ENCODE measurements at places on chromosomes 12 and 14. TPM values are rescaled to one million over a fixed set of nuclear protein-coding genes. Genes with fewer than 3 reads are reported as not detected.
A peak's percentile ranks its signal among the peaks of the same experiment; 100 is the strongest.

SLC4A8 gene
- total RNA-seq = 0.74 TPM

LRFN5 gene
- 197 TPM for total RNA-seq

FAM90A1 gene
- not detected for total RNA-seq

MSRB3 gene
- 52.5 TPM for total RNA-seq

MAP1LC3B2 gene
- not detected for total RNA-seq

CFAP54 gene
- total RNA-seq = 1.7 TPM

ADCY6 gene
- 30.0 TPM for total RNA-seq

AMIGO2 gene
- total RNA-seq = 20.4 TPM

R3HDM2 gene
- 44.2 TPM for total RNA-seq

PCED1B gene
- total RNA-seq = 6.9 TPM

USP44 gene
- total RNA-seq = 0.49 TPM

IKZF4 gene
- total RNA-seq = 4.4 TPM

A2ML1 gene
- total RNA-seq = 194 TPM

ADAM21 gene
- total RNA-seq = not detected

GRCh38 chr12:55818886-55819285, 1.0 kb downstream of the ORMDL2 start:
- no peak for DNase-seq
- peak overlapping the region; percentile 96 for H3K4me3 ChIP-seq
- H3K27ac ChIP-seq = peak overlapping the region; percentile 16
- peaks cover 31% of the 10 kb centered on the region for H3K36me3 ChIP-seq
- no peaks in the 10 kb centered on the region for H3K27me3 ChIP-seq
- peaks cover 42% of the 10 kb centered on the region for H3K4me1 ChIP-seq

GRCh38 chr12:80707830-80708258, 410 bp downstream of the MYF6 start:
- H3K27ac ChIP-seq = no peak overlapping the region
- H3K27me3 ChIP-seq = no peaks in the 10 kb centered on the region
- no peak for DNase-seq
- no peaks in the 10 kb centered on the region for H3K36me3 ChIP-seq
- peaks cover 6% of the 10 kb centered on the region for H3K4me1 ChIP-seq
- no peak overlapping the region for H3K4me3 ChIP-seq

DNA sequence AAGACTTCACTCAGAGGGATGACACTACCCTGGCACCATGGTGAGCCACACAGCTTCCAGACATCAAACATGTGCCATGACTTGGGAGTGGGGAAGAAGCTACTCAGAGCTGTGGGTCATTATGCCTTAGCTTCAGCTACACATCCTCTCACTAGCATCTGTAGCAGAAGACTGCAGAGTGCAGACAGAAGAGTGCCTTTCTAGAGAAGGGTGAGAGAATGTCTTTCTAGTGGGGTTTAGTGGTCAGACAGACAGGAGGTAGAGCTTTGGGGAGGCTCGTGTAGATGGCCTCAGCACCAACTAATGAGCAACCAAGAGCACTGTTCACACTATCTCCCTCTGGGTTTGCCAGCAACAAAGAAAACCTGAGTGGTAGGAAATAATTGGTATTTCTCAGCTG, 4.9 kb upstream of the B4GALNT3 start:
- H3K27me3 ChIP-seq = no peaks in the 10 kb centered on the region
- no peak overlapping the region for H3K4me3 ChIP-seq
- peaks cover 8% of the 10 kb centered on the region for H3K4me1 ChIP-seq
- no peaks in the 10 kb centered on the region for H3K36me3 ChIP-seq

DNA sequence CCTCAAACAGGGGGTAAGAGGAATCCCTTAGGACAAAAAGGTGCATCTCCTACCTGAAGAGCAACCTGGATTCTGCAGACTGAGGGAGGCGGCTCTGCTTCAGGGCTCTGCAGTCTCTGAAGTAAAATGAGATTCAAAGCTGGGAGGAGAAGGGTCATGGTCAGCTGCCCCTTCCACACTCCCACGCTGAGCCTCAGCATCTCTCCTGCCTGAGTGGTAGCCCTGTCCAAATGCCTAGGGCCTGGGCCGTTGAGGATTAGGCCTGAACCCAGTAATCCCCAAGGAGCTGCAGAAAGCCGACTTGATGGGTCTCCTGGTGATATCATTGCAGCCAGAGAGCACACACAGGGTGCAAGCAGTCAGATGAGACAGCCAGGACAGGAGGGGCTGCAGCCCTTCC, 18.9 kb downstream of the PHLDA1 start:
- no peak for DNase-seq
- H3K27me3 ChIP-seq = no peaks in the 10 kb centered on the region
- H3K4me3 ChIP-seq = no peak overlapping the region
- H3K36me3 ChIP-seq = no peaks in the 10 kb centered on the region

GRCh38 chr12:77800501-77800900, 30.2 kb upstream of the NAV3 start:
- no peaks in the 10 kb centered on the region for H3K36me3 ChIP-seq
- no peak overlapping the region for H3K27ac ChIP-seq
- no peak for DNase-seq

- no peak overlapping the region for H3K27ac ChIP-seq
- no peaks in the 10 kb centered on the region for H3K27me3 ChIP-seq
- DNase-seq = no peak
- H3K4me1 ChIP-seq = no peaks in the 10 kb centered on the region
- no peak overlapping the region for H3K4me3 ChIP-seq
- no peaks in the 10 kb centered on the region for H3K36me3 ChIP-seq
Measured at GRCh38 chr12:82099216-82099615, 259.0 kb downstream of the CCDC59 start.

- peak overlapping the region; percentile 17 for H3K4me3 ChIP-seq
- H3K27me3 ChIP-seq = no peaks in the 10 kb centered on the region
Measured at GRCh38 chr12:125983784-125984500, 918.7 kb downstream of the AACS start.

- H3K36me3 ChIP-seq = no peaks in the 10 kb centered on the region
- H3K4me3 ChIP-seq = no peak overlapping the region
- H3K27me3 ChIP-seq = no peaks in the 10 kb centered on the region
- H3K4me1 ChIP-seq = peaks cover 26% of the 10 kb centered on the region
Measured at GRCh38 chr12:15163030-15163976, 57.9 kb downstream of the RERG start.

GRCh38 chr12:118534003-118534402, 157.6 kb downstream of the SUDS3 start:
- no peaks in the 10 kb centered on the region for H3K27me3 ChIP-seq
- DNase-seq = no peak
- H3K36me3 ChIP-seq = no peaks in the 10 kb centered on the region
- H3K27ac ChIP-seq = no peak overlapping the region

DNA sequence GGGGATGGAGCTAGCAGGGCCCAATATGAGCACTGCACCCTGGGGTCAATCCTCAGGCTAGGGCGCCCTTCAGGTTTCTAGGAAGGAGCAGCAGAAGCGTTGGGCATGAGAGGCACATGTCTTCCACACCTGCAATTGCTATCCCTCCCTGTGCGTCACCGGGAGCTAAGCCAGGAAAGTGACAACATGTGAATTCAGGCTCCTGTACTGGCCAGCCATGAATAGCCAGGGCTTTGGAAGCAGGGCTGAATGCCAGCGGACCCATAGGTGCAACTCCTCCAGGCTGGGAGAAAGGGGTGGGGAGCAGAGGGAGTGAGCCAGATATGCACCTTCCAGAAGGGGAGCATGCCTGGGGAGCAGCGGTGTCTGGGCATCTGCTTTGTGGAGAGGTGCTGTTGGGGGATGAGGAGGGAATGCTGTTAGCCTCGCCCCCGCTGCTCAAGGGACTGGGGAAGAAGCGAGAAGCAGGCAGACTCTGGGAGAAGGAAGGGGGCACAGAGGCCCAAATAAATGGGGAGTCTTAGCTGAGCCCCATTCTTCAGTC, 6.1 kb downstream of the HOXC5 start:
- H3K36me3 ChIP-seq = no peaks in the 10 kb centered on the region
- no peak for DNase-seq
- H3K27ac ChIP-seq = no peak overlapping the region
- no peak overlapping the region for H3K4me3 ChIP-seq
- H3K27me3 ChIP-seq = no peaks in the 10 kb centered on the region

DNA sequence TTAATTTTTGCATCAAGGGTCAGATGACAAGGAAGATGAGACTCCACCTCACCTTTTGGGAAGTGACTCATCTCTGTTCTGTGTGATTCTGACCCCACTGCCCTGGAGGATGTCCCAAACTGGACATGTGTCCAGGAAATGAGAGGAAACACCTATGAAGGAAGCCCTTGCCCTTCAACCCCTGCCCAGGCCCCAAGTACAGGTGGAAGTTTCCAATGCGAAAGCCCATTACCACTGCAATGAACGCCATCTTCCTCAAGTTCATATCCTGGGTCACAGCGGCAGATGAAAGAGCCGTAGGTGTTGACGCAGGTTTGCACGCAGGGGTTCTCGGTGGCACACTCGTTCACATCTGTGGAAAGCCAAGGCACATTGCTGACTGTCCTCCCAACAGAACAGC, 19.6 kb upstream of the TC2N start:
- H3K36me3 ChIP-seq = no peaks in the 10 kb centered on the region
- no peaks in the 10 kb centered on the region for H3K27me3 ChIP-seq
- H3K27ac ChIP-seq = no peak overlapping the region
- H3K4me3 ChIP-seq = no peak overlapping the region

GRCh38 chr14:100678469-100678828, 48.2 kb upstream of the DLK1 start:
- no peak for DNase-seq
- H3K4me3 ChIP-seq = no peak overlapping the region
- H3K4me1 ChIP-seq = peaks cover 57% of the 10 kb centered on the region

DNA sequence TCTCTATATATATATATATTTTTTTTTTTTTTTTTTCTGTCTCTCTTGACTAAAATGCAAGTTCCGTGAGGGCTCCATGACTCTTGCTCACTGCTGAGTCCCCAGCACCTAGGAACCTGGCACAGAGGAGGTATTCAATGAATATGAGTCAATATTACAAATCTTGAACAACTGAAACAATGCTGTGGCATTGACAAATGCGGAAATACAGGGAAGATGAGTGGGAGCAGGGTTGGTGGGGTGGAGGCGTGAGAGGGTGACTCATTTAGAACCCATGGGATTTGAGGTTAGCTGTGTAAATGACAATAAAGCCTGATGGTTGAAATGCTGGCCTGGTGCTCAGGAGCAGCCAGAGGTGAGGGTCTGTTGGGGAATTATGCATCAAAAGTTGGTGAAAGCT, 121.7 kb upstream of the FUT8 start:
- no peaks in the 10 kb centered on the region for H3K36me3 ChIP-seq
- no peaks in the 10 kb centered on the region for H3K27me3 ChIP-seq
- no peak overlapping the region for H3K27ac ChIP-seq
- H3K4me3 ChIP-seq = no peak overlapping the region
- H3K4me1 ChIP-seq = no peaks in the 10 kb centered on the region
- DNase-seq = no peak

DNA sequence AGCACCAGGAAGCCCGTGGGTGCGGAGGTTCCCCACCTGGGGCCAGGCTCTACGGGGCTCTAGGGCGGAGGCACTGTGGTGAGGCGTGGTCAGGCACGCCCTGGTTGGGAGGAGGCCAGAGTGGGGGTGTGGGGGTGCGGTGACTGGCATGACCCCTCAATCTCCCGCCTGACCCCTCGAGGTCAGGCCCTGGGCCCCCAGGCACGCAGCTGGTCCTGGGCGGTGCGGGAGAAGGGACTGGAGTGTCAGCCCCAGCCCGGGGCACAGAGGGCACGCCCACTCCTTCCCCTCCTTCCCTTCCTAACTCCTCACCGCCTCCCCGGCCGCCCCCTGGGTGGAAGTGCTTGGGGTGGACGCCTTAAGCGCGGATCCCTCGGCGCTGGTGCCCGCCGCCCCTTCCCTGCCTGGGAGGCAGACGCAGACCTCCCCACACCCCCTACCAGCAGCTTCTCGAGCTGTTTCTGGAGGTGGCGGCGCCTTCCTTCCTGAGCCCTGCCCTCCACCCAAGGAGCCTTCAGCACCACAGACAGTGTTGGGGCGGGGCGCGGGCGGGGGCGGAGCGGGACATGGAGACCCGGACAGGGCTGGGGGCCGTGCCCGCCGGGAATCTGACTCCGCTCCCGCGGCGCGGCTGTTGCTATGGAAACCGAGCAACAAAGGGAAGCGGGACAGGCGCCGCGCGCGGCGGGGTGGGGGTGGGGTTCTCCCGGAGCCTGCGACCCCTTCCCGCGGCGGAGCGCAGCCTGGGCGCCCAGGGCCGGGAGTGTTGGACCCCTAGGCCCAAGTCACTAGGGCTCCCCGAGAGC, 741 bp upstream of the CRIP2 start:
- H3K4me1 ChIP-seq = peaks cover 68% of the 10 kb centered on the region
- peak overlapping the region; percentile 56 for H3K27ac ChIP-seq
- H3K27me3 ChIP-seq = peaks cover 4% of the 10 kb centered on the region
- no peak for DNase-seq
- peak overlapping the region; percentile 93 for H3K4me3 ChIP-seq
- peaks cover 7% of the 10 kb centered on the region for H3K36me3 ChIP-seq

- no peak for DNase-seq
- peaks cover 3% of the 10 kb centered on the region for H3K36me3 ChIP-seq
- no peaks in the 10 kb centered on the region for H3K4me1 ChIP-seq
- H3K4me3 ChIP-seq = no peak overlapping the region
- H3K27me3 ChIP-seq = no peaks in the 10 kb centered on the region
Measured at GRCh38 chr14:55373784-55374705, 37.6 kb downstream of the ATG14 start.

- no peak overlapping the region for H3K4me3 ChIP-seq
- no peaks in the 10 kb centered on the region for H3K27me3 ChIP-seq
- H3K4me1 ChIP-seq = no peaks in the 10 kb centered on the region
- no peak overlapping the region for H3K27ac ChIP-seq
- H3K36me3 ChIP-seq = no peaks in the 10 kb centered on the region
Measured at GRCh38 chr14:47596232-47596631, 79.2 kb downstream of the MDGA2 start.

GRCh38 chr12:71108355-71108754, 49.4 kb downstream of the TSPAN8 start:
- no peaks in the 10 kb centered on the region for H3K36me3 ChIP-seq
- no peaks in the 10 kb centered on the region for H3K4me1 ChIP-seq
- H3K4me3 ChIP-seq = no peak overlapping the region
- no peak for DNase-seq
- H3K27ac ChIP-seq = no peak overlapping the region

DNA sequence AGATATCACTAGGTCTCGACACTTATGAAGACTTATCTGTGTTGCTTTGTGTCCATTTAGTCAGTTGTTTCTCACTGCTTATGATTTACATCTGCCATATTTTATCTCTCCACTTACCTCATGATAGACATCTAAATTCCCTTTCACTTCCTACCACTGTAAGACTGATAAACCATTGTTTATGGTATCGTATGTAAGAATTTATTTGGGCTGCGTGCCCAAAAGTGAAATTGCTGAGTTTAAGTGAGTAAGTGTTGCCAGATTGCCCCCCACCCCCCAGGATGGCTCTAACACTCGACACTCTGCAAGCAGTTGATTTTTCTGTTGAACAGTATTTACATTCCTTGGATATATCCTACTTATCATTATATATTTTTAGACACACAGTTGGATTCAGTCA, 69.9 kb upstream of the MON2 start:
- no peak for DNase-seq
- no peaks in the 10 kb centered on the region for H3K4me1 ChIP-seq
- H3K36me3 ChIP-seq = no peaks in the 10 kb centered on the region
- no peaks in the 10 kb centered on the region for H3K27me3 ChIP-seq

- H3K4me3 ChIP-seq = no peak overlapping the region
- H3K27me3 ChIP-seq = no peaks in the 10 kb centered on the region
- no peak overlapping the region for H3K27ac ChIP-seq
- H3K4me1 ChIP-seq = no peaks in the 10 kb centered on the region
- H3K36me3 ChIP-seq = no peaks in the 10 kb centered on the region
Measured at GRCh38 chr12:83920821-83921547, 991.6 kb downstream of the SLC6A15 start.
